ENCODE measurements at places on chromosomes 5 and 9. TPM values are rescaled to one million over a fixed set of nuclear protein-coding genes. Genes with fewer than 3 reads are reported as not detected.

The HCN1 gene
- not detected for total RNA-seq

- DNase-seq = no peak
Measured at GRCh38 chr9:137583347-137583746, 4.6 kb upstream of the DPH7 start.

DNA sequence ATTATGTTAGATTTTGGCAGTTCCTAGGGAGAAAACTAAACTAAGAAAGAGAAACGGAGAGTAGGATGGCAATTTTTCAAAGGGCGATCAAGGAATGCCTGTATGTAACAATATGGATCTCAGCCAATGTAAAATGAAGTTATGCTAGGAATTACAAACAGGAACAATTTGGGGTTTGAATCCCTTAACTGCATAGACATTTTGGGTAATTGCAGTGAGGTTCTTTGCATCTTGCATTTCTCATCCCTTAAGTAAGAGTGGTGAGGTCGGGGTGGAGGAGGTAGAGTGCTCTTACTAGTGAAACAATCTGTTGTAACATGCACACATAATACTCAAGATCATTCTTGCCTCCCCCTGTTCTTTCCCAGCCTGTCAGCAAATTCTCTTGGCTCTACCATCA, 137.6 kb downstream of the NPR3 start:
- DNase-seq = no peak

- DNase-seq = no peak
Measured at GRCh38 chr9:27165670-27166069, 56.6 kb downstream of the TEK start.

The ZBTB6 gene
- 14.2 TPM for total RNA-seq

- no peak for DNase-seq
Measured at GRCh38 chr5:54103871-54104270, 206.5 kb downstream of the ARL15 start.

DNA sequence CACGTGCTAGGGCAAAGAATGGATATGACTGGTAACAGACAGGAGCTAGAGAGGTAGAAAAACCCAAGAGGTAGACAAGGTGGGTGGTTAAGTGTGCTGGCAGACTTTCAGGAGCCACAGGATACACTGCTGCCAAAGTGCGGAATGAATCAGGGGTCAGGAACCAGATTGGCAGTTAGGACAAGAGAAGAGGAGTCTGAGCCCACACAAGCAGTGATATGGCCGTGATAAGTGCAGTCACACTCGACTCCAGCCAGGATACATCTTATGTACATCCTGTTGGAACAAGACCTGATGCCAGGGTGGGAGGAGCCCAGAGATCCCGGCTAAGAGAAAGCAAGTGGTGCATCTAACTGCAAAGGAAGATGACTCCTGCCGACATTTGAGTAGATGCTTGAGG, 10.0 kb downstream of the SLIT3 start:
- DNase-seq = no peak

DNA sequence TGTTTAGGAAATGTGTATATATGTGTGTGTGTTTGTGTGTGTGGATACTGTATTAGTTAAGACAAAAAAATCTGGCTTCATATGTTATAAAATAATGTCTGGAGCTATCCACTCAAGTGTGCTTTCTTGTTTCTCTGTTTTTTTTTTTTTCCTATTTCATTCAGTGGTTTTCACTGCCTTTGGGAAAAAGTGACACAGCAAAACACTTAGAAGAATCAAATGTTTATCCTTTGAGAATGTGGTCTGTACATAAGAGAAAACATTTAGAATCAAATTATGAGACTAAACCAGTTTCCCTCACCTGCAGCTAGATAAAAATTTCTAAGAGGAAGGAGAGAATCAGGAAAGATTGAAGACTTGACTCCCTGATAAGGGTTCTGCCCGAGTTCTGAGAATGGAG, 8.1 kb downstream of the TMC1 start:
- DNase-seq = no peak

GRCh38 chr5:84378420-84378819, 6.3 kb downstream of the EDIL3 start:
- no peak for DNase-seq

The PDE6A gene
- not detected for total RNA-seq

The KCTD16 gene
- total RNA-seq = 0.15 TPM

DNA sequence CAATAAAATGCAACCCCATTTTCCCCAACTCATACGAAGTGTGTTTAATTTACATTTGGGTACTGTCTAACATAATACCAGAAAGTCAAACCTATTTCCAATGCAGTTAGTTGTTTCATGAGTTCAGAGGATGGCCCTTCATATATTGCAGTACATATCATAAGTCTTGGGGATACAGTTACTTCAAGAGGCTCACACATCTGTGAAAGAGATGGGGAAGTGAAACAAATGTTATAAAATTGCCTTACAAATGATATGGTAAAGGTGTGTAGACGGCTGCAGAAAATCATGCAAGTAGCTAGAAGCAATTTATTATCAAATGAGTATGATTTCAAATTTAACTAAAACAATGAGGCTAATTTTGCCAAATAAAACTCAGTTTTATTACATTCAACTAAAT, 219.0 kb upstream of the CDH12 start:
- DNase-seq = no peak

The TEX48 gene
- total RNA-seq = not detected

- DNase-seq = no peak
Measured at GRCh38 chr5:40416098-40416497, 263.6 kb upstream of the PTGER4 start.

DNA sequence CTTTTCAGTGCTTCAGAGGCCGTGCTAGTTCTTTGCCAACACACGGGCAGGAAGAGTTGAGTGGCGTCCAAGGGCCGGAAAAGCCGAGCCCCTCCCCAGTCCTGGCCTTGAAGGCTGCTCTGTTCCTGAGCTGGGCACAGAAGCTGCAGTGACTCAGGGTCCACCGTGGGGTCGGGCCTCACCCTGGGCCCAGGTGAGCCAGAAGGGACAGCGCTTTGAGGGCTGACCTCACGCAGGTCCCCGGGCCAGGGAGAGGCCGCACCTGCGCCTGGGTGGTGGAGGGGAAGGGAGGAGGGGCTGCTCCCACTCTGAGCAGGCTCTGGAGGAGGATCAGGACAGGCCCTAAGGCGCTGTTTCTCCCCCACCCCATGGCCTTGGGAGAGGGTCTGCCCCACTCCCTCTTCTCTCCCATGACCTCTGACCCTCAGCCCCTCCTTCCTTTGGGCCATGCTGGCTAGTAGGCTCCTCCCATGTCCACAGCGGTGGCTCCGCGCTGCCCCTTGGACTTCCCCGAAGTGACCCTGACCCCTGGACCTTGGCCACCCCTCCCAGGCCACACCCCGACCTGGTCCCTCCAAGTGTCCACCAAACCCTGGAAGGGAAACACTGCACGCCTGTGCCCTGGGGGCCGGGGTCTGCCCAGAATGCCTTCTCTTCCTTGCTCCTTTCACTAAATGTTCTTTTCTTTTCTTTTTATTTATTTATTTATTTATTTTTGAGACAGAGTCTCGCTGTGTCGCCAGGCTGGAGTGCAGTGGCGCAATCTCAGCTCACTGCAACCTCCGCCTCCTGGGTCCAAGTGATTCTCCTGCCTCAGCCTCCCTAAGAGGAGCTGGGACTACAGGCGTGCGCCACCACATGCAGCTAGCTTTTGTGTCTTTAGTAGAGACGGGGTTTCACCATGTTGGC, 19.7 kb upstream of the SLC6A19 start:
- DNase-seq = no peak

Data from T-cell (primary cell).